ENCODE measurements at places on chromosomes 4 and X. TPM values are rescaled to one million over a fixed set of nuclear protein-coding genes. Genes with fewer than 3 reads are reported as not detected.

The HMX1 gene
- 0.09 TPM for total RNA-seq

The SRPX2 gene
- 29.7 TPM for total RNA-seq

DNA sequence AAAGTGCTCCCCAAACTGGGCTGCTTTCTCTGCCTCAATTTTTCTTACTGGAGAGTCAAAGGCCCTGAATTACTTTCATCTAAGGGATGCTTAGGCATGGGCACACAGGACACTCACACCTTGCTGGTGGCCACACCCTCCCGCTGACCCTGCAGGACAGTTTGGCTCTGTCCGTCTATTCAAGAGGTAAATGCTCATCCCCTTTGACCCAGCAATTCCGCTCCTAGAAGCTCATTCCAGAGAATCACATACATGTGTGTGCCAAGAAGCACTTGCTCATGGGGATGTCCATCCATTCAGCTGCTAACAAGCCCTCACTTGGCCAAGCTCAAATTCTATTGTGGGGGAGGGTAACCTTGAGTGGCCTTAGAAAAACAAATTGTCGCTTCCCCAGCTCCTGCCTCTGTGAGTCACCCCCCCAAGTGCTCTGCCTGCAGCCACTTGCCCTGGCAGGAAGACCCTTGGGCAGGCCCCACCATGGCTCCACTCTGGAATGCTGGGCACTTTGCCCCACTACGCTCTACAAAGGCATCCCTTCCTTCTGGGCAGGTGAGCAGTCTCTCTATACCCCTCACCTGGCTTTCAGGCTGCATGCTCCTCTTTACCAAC, 54.5 kb downstream of the HTRA3 start:
- H3K36me3 ChIP-seq, result no peaks in the 10 kb centered on the region
- peaks cover 2% of the 10 kb centered on the region for H3K27me3 ChIP-seq
- peaks cover 16% of the 10 kb centered on the region for H3K4me1 ChIP-seq
- no peak overlapping the region for H3K27ac ChIP-seq

The CXXC4 gene
- total RNA-seq, result 1.6 TPM

DNA sequence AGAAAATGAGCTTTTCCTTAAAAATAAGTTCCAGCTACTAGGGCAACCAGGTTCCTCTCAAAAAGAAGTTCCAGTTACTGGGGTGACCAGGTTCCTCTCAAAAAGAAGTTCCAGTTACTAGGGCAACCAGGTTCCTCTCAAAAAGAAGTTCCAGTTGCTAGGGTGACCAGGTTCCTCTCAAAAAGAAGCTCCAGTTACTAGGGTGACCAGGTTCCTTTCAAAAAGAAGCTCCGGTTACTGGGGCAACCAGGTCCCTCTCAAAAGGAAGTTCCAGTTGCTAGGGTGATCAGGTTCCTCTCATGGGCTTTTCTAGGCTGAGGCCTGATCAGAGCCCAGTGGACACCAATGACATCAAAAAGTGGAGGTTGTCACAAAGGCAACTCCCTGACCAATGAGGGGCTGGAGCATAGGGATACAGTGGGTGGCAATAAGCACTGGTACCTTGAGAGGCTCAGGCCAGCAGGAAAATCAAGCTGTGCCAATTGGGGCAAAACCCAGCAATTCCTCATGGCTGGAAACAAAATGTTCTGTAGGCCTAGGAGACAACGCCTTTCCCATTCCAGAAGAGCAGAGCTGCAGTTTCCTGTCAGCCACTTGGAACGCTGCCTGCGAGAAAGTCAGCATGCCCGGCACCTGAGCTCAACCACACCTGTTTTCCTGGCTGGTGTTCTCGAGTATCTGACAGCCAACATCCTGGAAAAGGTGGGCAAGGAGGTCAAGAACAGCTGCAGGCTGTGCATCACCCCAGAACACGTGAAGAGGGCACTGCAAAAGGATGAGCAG, 12.3 kb upstream of the SYTL5 start:
- peak; percentile 2 for DNase-seq
- no peaks in the 10 kb centered on the region for H3K36me3 ChIP-seq
- no peak overlapping the region for H3K4me3 ChIP-seq
- peaks cover 27% of the 10 kb centered on the region for H3K27me3 ChIP-seq

DNA sequence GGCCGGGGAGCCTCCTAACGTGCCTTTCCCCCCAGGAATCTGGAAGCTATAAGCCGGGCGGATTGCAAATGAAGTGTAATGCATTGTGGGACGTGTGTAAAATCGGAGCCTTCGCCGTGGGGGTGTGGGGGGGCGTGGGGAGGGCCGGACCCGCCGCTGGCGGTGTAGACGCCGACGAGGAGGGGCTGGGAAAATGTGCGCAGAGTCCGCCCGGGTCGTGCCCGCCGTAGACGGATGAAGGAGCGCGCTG, 1.3 kb downstream of the STOX2 start:
- peak overlapping the region; percentile 82 for H3K4me3 ChIP-seq
- no peaks in the 10 kb centered on the region for H3K36me3 ChIP-seq
- H3K27ac ChIP-seq, result peak overlapping the region; percentile 17

The DNAAF6 gene
- not detected for total RNA-seq

The EGF gene
- 9.4 TPM for total RNA-seq

GRCh38 chrX:3659761-3660160, 53.7 kb downstream of the PRKX start:
- DNase-seq, result no peak
- H3K27me3 ChIP-seq, result peaks cover 2% of the 10 kb centered on the region
- H3K4me3 ChIP-seq, result no peak overlapping the region
- no peak overlapping the region for H3K27ac ChIP-seq

GRCh38 chr4:124265701-124266100, 446.8 kb downstream of the ANKRD50 start:
- H3K36me3 ChIP-seq, result no peaks in the 10 kb centered on the region
- no peak for DNase-seq
- no peaks in the 10 kb centered on the region for H3K4me1 ChIP-seq
- H3K27ac ChIP-seq, result no peak overlapping the region
- H3K4me3 ChIP-seq, result no peak overlapping the region

- no peaks in the 10 kb centered on the region for H3K27me3 ChIP-seq
- H3K36me3 ChIP-seq, result no peaks in the 10 kb centered on the region
- H3K27ac ChIP-seq, result no peak overlapping the region
- H3K4me3 ChIP-seq, result no peak overlapping the region
- no peak for DNase-seq
These were observed 198.7 kb upstream of the NOCT start for GRCh38 chr4:138816875-138817274.

- H3K36me3 ChIP-seq, result no peaks in the 10 kb centered on the region
- peak; percentile 23 for DNase-seq
- H3K27ac ChIP-seq, result no peak overlapping the region
These were observed 893.2 kb downstream of the FAT4 start for GRCh38 chr4:126207910-126208309.

The SSX3 gene
- not detected for total RNA-seq

- no peaks in the 10 kb centered on the region for H3K27me3 ChIP-seq
- DNase-seq, result peak; percentile 66
These were observed 698.0 kb downstream of the FAT4 start for GRCh38 chr4:126012691-126013290.

The F11 gene
- total RNA-seq, result not detected

DNA sequence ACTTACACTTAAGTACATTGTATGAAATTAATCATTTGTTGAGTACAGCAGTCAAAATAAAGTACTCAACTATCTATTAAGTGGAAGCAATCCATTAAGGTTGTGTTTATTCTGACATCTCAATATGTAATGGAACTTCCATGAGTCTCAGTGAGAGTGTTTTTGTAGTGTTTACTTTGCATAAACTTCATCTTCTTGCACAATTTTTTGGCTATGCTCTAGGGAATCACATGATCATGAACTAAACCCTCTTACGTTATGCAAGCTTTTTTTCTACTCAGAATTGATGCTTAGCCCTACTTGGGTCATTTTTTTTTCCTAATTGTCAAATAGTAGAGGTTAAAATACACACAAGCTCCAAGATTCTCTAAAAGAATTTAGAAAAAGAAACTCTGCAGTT, 21.1 kb upstream of the PIGA start:
- no peaks in the 10 kb centered on the region for H3K4me1 ChIP-seq
- H3K27ac ChIP-seq, result no peak overlapping the region
- peak; percentile 72 for DNase-seq
- no peak overlapping the region for H3K4me3 ChIP-seq
- no peaks in the 10 kb centered on the region for H3K36me3 ChIP-seq

- no peaks in the 10 kb centered on the region for H3K4me1 ChIP-seq
- no peaks in the 10 kb centered on the region for H3K27me3 ChIP-seq
- H3K27ac ChIP-seq, result no peak overlapping the region
These were observed 2.6 kb downstream of the SLC25A31 start for GRCh38 chr4:127732623-127733328.

The CPEB2 gene
- 3.2 TPM for total RNA-seq

DNA sequence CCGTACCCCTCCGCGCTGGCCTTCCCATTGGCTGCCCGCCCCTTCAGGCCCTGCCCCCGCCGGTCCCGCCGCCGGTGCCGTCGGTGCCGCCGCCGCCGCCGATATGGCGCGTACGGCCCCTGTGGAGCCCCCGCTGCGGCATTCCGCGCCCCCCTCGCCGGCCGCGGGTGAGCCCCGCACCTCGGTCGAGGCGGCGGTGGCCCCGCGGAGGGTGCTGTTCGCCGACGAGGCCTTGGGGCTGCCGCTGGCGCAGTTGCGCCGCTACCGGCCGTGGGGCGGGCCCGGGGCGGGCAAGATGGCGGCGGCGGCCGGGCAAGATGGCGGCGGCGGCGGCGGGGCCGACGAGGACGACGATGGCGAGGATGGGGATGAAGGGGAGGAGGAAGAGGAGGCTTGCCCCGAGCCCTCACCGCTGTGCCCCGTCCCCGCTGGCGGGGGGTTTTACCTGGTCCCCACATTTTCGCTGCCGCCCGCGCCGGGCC, at the start of gene PPP1R3F:
Gene PPP1R3F (plus strand): TSS at position 27 of the 482 bp plus-strand sequence. CDS start 77 bp downstream, at position 104.
- peak within 1 kb of the TSS; percentile 97 for H3K27ac ChIP-seq
- peaks cover 19% of the 10 kb centered on the region for H3K4me1 ChIP-seq
- peak within 1 kb of the TSS; percentile 64 for H3K4me3 ChIP-seq
- peaks cover 2% of the 10 kb centered on the region for H3K27me3 ChIP-seq
- no peak for DNase-seq

DNA sequence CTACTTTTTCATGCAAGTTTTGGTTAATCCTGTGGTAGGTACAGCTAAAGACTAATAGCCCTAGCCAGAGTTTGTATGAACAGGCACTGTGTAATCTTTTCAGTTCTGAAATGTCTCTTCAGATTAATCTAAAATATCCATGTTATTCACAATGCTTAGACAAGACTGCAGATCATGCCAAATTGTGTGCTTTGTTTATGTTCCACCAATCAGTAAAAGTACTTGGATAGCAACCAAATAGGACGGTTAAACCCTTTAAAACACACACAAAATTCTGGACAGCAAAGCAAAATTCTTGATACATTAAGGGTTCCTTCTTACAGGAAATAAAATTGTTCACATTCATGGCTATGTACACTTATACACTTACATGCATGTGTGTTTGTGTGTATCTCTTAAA, 139.1 kb downstream of the KLHL13 start:
- no peaks in the 10 kb centered on the region for H3K36me3 ChIP-seq
- no peak overlapping the region for H3K4me3 ChIP-seq
- H3K27ac ChIP-seq, result no peak overlapping the region
- H3K4me1 ChIP-seq, result no peaks in the 10 kb centered on the region

DNA sequence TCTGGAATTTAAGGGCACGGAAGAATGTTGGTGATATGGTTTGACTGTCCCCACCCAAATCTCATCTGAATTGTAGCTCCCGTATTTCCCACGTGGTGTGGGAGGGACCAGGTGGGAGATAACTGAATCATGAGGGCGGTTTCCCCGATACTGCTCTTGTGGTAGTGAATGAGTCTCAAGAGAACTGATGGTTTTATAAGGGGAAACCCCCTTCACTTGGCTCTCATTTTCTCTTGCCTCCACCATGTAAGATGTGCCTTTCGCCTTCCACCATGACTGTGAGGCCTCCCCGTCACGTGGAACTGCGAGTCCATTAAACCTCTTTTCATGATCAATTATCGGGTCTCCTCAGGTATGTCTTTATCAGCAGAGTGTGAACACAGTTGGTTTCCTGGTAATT, 25.6 kb upstream of the DHRSX start:
- H3K4me3 ChIP-seq, result no peak overlapping the region
- no peak for DNase-seq
- H3K36me3 ChIP-seq, result no peaks in the 10 kb centered on the region
- H3K4me1 ChIP-seq, result no peaks in the 10 kb centered on the region

The NAA11 gene
- 0.13 TPM for total RNA-seq

GRCh38 chr4:183499801-183500200, 5.1 kb upstream of the ING2 start:
- no peaks in the 10 kb centered on the region for H3K36me3 ChIP-seq
- H3K27ac ChIP-seq, result peak overlapping the region; percentile 21
- peaks cover 4% of the 10 kb centered on the region for H3K4me1 ChIP-seq
- no peaks in the 10 kb centered on the region for H3K27me3 ChIP-seq
- peak; percentile 54 for DNase-seq
- no peak overlapping the region for H3K4me3 ChIP-seq

DNA sequence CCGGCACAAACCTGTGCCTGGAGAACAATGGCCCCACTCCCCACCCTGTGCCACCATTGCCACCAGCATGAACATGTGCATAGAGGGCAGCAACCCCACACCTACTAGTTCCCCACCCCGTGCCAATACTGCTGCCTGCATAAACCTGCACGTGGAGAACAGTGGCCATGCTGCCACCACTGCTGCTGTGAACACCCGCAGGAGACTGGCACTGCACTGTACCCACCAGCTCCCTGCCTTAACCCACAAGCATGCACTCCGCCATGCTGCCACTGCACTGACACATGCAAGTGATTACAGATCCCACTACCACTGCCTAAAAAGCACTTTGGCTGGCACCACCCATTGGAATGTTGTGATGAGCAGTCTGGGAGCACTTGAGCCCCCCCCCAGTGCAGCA, 77.3 kb downstream of the NAA11 start:
- H3K27me3 ChIP-seq, result no peaks in the 10 kb centered on the region
- no peaks in the 10 kb centered on the region for H3K4me1 ChIP-seq
- DNase-seq, result no peak
- no peak overlapping the region for H3K4me3 ChIP-seq

GRCh38 chr4:122602277-122603142, 18.4 kb downstream of the IL21 start:
- no peak overlapping the region for H3K4me3 ChIP-seq
- H3K27me3 ChIP-seq, result no peaks in the 10 kb centered on the region
- no peaks in the 10 kb centered on the region for H3K36me3 ChIP-seq
- H3K4me1 ChIP-seq, result no peaks in the 10 kb centered on the region
- no peak overlapping the region for H3K27ac ChIP-seq

Data from muscle of leg (tissue), 16 donors.